C1 segment of cervical spinal cord (tissue), 14 donors: ENCODE measurements at places on chromosomes 16 and 17.

DNA sequence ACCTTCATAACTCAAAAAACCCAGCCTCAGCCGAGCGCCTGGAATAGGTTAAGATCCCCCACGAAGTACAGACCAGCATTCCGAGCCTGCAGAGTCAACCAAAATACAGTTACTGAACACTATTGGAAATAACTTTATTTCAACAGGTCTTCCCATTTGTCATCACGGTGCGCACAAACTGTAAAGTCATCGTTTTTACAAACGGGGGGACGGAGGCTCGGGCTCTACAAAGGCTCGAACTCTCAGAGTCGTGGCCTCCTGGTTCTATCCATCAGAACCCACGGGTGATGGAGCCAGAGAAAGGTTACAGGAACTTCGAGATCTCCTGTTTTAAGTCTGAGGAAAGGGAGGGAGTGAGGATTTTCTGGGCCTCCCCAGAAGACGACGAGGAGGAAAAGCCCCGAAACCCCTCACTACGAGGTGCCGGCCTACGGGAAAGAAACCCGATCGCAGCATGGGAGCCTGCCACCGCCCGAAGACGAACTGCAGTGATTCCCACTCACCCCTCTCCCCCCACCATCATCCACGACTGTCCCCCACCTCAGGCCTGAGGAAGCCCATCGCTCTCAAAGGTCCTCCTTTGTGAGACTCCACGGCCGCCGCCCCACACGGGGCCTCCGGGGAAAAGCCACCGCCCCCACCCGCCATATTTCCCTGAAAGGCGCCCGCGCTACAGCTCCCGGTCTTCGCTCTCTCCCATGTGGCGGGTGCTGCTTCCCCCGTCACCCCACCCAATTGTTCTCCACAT is 917 bp downstream of the YWHAE start:
- DNase-seq, result no peak

DNA sequence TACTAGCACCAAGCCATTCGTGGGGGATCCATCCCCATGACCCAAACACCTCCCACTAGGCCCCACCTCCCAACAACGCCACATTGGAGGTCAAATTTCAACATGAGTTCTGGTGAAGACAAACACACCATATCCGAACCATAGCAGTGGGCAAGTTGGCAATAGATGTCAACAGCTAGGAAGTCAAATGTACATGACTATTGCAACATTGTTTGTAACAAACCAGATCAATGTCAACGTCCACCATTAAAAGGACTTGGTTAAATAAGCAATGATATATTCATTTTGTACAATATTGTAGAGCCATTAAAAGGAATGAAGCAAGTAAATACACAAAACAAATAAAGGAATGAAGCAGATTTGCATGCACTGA is 26.5 kb upstream of the CIITA start:
- no peak for DNase-seq

DNA sequence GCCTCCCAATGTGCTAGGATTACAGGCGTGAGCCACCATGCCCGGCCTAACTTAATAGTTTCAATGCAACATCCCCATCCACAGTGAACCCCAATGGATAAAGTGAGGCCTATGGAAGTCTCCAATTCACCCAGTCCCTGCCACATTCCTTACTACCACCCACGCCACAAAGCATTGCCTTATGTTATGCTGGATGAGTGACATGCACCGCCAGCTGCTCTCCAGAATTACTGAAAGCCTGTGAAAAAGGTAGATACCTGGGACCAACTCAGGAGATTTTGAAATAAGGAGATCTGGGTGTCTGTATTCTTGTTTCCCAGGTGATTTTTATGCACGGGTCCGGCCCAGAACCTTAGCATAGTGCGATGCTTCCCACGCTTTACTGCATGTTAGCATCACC is 16.9 kb upstream of the GAS7 start:
- DNase-seq, result no peak

DNA sequence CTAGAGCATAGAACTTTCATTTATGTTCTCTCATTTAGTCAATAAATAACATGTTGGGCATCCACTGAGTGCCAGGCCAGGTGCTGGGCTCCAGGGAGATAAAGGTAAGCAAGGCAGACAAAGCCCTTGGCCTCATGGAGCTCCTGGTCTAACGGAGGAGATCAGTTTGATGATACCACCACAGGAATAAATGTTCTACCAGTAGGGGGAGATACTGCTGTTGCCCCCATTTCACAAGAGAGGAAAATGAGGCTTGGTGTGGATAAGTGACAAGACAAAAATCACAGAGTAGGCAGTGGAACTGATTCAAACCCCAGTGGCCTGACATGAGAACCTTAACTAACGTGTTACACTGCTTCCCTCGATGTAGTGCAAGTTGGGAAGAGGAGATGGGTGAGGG is 80.4 kb upstream of the ERCC4 start:
- DNase-seq, result no peak
